ENCODE measurements at places on chromosomes 7 and 10.
A peak's percentile ranks its signal among the peaks of the same experiment; 100 is the strongest.

DNA sequence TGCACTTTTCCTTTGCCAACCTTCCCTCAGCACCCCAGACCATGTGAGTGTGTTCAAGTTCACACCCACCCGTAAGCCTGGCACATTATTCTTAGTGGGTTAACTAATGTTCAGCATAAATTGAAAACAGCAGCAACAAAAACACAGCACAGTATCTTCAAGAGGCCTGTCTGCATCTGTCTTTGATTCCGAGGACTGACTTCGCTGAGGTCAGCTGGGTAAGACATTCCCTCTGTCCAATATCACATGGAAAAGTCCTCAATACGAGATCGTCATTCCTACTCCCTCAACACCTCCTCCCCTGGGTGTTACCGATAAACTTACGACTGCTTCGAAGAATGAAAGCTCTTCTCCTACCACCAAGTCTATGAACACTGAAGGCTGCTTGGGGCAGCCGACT is 218.8 kb downstream of the SFMBT2 start:
- no peak for DNase-seq

- DNase-seq: no peak
These were observed 416.1 kb upstream of the CNTNAP2 start for GRCh38 chr7:145700488-145700887.

- no peak for DNase-seq
These were observed 422.4 kb upstream of the STEAP1 start for GRCh38 chr7:89731751-89732445.

- no peak for DNase-seq
These were observed 31.0 kb downstream of the PDE1C start for GRCh38 chr7:32039000-32039756.

- DNase-seq: no peak
These were observed 16.3 kb downstream of the MSRB2 start for GRCh38 chr10:23111517-23112286.

GRCh38 chr7:141671705-141672496 is 30.1 kb downstream of the DENND11 start:
- no peak for DNase-seq

DNA sequence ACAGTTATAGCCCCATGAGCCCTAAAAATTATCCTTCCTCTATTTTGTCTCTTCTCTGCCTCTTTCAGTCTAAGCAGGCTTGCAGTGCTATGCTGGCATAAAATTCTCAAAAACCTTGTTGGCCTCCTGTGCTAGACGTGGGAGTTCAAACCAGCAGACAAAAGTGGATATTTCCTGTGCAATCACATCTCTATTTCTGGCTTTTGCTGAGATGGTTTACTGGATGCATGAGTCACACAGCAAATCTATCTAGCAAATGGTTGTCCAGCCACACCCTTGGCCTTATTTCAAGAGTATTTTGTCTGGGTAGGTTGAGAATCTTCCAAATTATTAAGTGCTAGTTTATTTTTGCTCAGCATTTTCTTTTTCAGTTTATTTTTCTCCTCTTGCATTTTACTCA is 370.8 kb downstream of the CDC14C start:
- DNase-seq: no peak

DNA sequence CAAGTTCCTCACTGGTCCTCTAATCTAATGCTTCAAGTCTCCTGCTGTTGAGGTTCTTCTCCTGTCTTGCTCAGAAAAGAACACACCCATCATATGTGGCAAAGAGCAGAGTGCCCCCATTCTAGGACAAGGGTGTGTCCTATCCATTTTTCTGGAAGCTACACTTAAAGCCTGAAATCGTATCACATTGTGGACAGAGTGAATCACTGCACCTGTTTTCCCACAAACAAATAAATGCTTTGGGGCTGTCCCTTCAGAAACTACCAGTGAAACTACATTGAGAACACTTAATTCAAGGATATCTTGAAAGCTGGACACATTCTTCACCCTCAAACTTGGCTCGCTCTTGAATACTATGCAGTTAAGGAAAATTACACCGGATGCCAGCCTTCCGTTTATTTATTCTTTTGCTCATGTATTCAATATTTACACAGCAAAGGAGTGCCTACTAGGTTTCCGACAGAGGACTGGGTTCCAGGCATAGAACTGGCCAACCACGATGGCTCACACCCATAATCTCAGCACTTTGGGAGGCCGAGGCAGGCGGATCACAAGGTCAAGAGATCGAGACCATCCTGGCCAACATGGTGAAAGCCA is 473.0 kb downstream of the GALNT17 start:
- no peak for DNase-seq

GRCh38 chr7:130141884-130142653 is 63.1 kb downstream of the TMEM209 start:
- DNase-seq: no peak

- DNase-seq: no peak
These were observed 23.8 kb downstream of the CD36 start for GRCh38 chr7:80662252-80662651.

DNA sequence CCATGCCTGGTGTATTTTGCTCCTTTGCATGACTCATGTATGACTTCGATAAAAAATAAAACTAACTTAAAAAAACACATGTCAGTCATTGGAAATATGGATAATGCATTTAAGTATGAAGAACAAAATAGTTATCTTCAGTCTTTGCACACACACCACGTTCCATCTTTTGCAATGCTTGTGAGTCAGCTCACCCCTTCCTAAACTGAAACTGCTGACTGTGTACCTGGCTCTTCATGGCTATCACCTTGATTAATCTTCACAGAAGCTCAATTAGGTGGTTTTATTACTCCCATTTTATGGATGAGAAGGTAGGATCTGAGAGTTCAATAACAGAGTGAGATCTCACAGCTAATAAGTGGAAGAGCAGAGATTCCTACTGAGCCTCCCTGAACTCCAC is 79.5 kb downstream of the CARD11 start:
- no peak for DNase-seq

- DNase-seq: no peak
These were observed 19.0 kb upstream of the CLDN4 start for GRCh38 chr7:73811760-73812168.

- peak; percentile 3 for DNase-seq
These were observed 252.6 kb downstream of the DOCK4 start for GRCh38 chr7:111953611-111954010.

GRCh38 chr10:13352519-13352918 is 4.4 kb upstream of the SEPHS1 start:
- no peak for DNase-seq

DNA sequence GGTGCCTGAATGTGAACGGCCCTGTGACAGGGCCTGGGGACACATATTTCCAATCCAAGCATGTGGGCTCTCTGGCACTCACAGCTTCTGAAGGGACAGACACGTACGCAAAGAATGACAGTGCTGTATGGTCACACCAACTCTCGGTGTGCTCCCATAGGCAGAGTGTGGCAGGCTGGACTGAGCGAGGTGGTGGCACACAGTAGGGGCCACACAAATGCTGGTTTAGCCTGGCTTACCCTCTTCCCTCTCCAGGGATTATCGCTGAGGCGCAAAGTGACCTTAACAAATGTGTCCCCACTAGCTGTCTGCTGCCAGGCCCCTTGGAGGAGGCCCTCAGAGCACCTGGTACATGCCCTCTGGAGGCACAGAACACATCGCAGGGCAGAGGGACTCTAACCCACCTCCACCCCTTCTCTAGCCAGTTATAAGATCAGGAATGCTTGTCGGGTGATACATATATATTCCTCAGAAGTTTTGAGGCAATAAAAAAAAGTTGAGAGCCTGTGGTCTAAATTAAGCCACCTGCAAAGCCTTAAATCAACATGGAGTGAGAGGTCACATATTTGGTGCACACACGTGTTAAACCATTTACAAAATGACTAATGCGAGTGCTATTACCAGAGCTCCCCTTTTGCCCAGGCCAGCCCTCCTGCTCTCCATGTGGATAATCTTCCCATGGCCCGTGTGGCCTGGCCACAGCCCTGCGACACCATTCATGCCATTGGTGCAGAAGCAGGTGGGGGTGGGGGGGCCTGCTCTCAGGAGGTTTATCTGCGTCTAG is 262.8 kb upstream of the GRB10 start:
- no peak for DNase-seq

- DNase-seq: no peak
These were observed 50.9 kb upstream of the LOXL4 start for GRCh38 chr10:98318861-98319260.

GRCh38 chr10:4488904-4489303 is 337.1 kb upstream of the AKR1E2 start:
- no peak for DNase-seq

DNA sequence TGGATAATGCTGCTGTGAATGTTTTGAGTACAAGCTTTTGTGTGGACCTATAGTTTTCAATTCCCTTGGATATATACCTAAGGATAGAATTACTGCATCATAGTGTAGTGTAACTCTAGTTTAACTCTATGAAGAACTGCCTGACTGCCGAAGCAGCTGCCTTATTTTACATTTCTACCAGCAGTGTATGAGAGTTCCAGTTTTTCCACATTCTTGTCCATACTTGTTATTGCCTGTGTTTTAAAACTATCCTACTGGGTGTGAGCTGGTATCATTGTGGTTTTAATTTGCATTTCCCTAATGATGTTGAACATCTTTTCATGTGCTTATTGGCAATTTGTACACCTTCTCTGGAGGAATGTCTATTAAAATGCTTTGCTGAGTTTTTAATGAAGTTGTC is 15.7 kb downstream of the SEPTIN7 start:
- DNase-seq: no peak

- no peak for DNase-seq
These were observed 149.4 kb upstream of the GDF10 start for GRCh38 chr10:47150581-47150980.

DNA sequence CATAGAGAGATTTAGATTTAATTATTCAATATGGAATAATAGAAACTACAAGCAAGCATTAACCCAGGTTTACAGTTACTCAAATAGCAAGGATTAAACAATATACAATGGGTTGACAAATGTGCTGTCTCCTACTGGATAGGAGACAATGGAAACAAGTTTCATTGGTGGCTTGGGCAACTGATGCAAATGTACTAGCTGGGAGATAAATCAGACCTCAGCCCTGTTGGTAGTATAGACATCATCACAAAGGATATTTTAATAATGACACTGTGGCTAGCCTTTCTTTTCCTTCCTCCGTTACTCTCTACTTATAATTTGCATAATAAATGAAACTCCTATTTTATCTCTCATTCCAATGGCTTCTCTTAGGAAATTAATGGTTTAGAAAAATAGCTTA is 96.5 kb upstream of the DKK1 start:
- no peak for DNase-seq

DNA sequence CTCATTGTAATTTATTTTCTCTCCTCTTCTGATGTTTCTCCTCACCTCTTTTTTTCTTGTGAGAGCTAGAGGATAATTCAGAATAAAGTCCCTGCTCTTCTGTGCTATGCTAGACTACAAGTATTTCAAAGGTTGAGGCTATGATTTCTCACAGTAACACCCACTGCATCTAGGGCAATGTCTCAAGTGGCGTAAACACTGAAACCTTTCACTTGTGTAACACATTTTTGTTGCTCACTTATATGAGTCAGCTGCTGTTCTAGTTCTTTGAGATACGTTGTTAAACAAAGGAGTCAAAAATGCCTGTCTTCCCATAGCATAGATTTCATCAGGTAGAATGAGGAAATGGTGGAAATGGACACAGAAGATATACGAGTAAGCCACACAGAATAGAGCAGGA is 305.1 kb upstream of the PITRM1 start:
- DNase-seq: no peak

GRCh38 chr10:129027906-129028305 is 439.1 kb upstream of the MGMT start:
- DNase-seq: no peak

- no peak for DNase-seq
These were observed 41.1 kb upstream of the INPP5A start for GRCh38 chr10:132496360-132497062.

- DNase-seq: no peak
These were observed 39.5 kb upstream of the YAE1 start for GRCh38 chr7:39526666-39527065.

GRCh38 chr10:76055963-76056362 is 624.5 kb downstream of the LRMDA start:
- DNase-seq: no peak

DNA sequence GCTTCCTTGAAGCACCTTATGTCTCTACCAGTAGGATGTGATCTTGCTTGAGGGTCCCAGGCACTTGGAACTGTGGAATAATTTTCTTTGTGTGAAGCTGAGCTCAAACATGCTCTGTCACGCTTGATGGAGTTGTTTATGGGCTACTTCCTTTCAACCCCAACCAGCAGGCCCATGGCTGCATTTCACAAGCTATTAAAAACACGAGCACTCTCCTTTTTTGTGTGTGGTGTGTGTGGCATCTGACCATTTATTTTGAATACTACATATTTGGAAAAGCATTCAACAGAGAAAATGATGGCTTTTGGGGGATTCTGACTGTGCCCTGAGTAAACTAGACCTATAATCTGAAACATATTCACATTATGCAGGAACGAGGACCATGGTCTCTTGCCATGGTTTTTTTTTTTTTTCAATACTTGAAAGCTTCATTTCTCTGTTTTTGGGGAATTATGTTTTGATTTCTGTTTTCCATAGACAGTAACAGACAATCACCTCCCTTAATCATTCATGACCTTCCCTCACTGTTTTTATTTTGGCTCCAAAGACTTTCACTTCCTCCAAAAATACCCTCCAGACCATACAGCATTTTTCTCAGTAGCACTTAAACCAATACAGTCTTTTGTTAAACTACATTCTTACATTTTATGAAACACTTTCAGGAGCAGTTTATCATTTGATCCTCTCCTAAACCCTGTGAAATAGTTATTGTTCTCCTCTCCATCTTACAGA is 233.6 kb upstream of the BMPER start:
- DNase-seq: no peak

- no peak for DNase-seq
These were observed 1.7 kb downstream of the NPTX2 start for GRCh38 chr7:98618786-98619185.

DNA sequence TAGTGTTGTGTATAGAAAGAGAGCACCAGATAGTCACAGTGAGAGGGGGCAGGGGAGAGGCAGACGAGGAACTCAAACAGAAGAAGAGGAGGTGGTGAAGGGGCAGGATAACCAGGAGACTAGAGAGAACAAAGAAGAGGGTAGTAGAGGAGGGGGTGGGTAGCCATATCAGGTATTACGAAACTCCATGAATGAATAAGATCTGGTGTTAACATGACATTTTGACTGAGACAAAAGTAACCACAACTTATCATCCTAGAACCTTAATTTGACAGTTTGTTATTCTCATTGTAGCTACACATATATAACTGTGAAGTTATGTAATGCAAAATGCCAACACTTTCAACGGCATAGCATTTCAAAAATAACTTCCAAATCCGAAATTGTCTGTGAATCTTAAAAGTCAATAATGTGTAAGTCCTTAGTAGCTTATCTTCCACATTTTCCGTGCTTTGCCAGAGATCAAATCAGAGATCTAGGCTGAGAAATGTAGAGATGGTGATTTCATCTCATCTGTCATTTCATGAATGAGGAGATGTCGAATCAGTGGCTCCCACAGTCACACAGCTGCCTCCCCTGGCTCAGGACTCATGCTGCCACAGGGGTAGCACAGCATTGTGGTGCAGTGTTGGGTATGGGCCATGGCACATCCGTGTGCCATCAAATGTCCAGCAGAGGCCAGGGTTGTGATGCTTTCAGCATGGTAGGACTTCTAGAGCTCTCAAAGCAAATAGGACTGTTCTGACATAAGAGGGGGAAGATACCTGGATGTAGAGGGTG is 202.1 kb downstream of the HECW1 start:
- no peak for DNase-seq

- no peak for DNase-seq
These were observed 136.1 kb upstream of the TNRC18 start for GRCh38 chr7:5559576-5560240.
